ENCODE measurements at places on chromosomes 6 and 20.

DNA sequence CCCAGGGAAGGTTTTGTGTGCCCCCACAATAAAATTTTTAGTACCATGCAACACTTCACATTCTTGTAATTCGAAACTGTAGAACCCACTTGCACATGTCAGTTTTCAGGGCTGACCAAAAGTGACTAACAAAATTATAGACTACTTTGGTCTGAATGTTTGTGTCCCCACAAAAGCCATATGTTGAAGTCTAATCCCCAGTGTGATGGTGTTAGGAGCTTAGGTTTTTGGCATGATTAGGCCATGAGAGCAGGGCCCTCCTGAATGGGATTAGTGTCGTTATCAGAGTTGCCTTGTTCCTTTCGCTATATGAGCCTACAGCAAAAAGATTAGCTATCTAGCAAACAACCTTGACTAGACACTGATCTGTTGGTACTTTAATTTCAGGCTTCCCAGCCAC, 49.0 kb upstream of the TENT5A start:
- DNase-seq = no peak

- DNase-seq = no peak
These were observed 9.9 kb upstream of the F13A1 start for GRCh38 chr6:6330407-6330806.

- no peak for DNase-seq
These were observed 24.2 kb upstream of the MAP3K4 start for GRCh38 chr6:160967351-160967750.

GRCh38 chr20:37901240-37901639, 1.7 kb upstream of the VSTM2L start:
- no peak for DNase-seq

GRCh38 chr20:62795023-62795761, 1.1 kb upstream of the MRGBP start:
- no peak for DNase-seq

GRCh38 chr20:47127999-47128398, 228.5 kb downstream of the ZMYND8 start:
- DNase-seq = no peak

DNA sequence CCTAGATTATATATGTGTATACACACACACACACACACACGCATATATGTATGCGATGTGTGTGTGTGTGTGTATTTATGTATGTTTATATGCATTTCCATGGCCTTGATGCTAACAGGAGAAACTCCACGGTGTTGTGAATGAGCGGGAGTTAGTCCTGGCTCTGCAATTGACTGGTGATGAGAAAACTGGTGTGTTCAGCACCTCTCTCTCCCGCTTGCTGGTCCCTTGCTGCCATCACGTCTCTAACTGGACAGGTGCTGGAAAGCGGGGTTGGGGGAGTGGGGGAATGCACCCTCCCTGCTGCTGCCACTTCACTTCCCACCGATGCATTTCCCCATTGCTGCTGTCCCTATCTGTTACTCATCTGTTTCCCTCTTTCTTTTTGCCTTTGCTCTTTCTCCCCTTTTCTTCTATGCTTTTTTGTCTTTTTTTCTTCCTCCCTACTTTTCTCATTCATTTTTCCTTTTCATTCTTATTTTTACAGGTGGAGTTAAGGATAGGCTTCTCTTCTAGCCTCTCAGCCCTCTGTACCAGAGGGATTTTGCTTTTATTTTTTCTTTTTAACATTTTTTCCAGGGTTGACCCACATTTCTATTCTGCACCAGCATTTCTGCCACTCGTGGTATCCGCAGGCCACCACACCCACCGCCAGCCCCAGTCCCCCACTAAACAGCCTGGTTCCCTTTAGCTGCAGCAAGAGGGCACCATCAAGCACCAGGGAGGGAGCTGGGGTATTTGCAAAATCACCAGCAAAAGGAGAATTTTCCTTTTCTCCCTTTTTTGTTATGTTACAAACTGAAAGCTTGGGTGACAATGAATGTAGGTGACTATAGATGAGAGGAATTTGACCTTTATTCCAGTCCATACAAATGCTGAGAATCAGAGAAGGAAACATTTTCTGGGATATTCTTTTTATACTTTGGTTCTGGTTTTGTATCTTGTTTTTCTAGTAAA, 115.6 kb downstream of the TCP11 start:
- no peak for DNase-seq

GRCh38 chr6:16058929-16059345, 69.9 kb upstream of the MYLIP start:
- no peak for DNase-seq

GRCh38 chr6:2193931-2194330, 51.5 kb downstream of the GMDS start:
- no peak for DNase-seq

DNA sequence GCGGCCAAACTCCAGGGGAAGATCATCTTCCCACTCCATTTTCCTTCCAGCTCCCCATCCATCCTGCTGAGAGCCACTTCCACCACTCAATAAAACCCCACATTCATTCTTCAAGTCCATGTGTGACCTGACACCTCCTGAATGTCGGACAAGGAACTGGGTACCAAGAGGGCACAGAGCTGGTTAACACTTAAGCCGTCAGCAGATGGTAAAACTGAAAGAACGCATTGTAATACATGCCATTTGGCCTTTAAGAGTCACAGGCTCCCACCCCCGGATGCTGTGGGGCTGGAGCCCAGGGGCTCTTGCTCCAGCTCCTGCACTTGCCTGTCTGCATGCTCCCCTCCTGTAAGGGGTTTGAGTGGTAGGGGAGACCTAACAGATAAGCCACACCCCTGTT, 753.9 kb downstream of the COL12A1 start:
- no peak for DNase-seq

- DNase-seq = no peak
These were observed 437.5 kb upstream of the RGS17 start for GRCh38 chr6:153568628-153569027.

GRCh38 chr6:121851056-121851455, 415.6 kb downstream of the GJA1 start:
- DNase-seq = no peak

GRCh38 chr20:63942250-63942951, 13.8 kb downstream of the UCKL1 start:
- DNase-seq = no peak

DNA sequence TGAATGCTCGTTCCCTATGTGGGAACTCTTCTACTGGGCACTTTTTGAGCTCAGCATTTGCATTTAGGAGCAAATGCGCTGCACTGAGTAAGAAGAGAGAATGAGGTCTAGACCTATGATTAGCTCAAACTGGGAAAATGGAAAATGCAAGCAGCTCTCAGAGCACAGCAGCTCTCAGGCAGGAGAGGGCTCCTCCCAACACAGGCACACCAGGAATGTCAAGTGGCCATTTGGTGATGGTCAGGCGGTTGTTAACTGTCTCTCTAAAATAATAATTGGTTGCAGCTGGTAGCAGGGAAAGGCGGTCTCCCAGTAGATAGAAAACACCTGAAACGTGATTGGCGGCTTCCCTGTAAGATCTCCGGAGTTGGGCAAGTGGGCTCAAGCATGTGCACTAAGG, 162.0 kb upstream of the ECI2 start:
- no peak for DNase-seq

DNA sequence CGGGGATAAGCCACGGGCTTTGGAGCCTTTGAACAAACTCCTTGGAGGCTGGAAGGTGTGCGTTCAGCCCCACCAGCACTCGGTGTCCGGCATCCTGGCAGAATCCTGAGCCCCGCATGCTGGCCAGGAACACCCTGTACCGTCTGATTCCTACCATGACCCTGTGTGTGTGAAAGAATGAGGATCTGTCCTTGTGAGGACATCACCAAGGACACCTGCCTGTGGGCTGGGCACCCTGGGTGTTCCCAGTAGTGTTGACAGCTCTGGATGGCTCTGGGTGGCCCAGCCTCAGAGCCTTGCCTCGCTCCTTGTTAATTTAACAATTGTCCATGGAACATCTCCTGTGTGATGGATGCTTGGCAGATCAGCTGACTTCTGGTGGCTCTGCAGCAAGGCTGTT, 234.3 kb downstream of the QKI start:
- no peak for DNase-seq

All from GM12878 (cell line).